Activated CD4-positive, alpha-beta T cell treated with anti-CD3 and anti-CD28 coated beads, Interleukin-2, amount 50 U/mL, for 48 hours (primary cell): ENCODE measurements at places on chromosomes 3 and 15.

DNA sequence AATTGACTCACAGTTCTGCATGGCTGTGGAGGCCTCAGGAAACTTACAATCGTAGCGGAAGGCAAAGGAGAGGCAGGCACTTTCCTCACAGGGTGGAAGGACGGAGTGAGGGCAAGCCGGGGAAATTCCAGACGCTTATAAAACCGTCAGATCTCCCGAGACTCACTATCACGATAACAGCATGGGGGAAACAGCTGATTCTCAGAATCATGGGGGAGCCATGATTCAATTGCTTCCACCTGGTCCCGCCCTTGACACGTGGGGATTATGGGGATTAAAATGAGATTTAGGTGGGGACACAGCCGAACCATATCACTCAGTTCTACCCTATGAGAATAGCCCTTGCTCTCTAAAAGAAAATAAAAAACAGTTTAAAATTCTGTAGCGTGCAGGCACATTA, 13.4 kb upstream of the SYNPR start:
- DNase-seq: no peak

GRCh38 chr3:186757686-186758220, 25.6 kb upstream of the EIF4A2 start:
- no peak for DNase-seq

DNA sequence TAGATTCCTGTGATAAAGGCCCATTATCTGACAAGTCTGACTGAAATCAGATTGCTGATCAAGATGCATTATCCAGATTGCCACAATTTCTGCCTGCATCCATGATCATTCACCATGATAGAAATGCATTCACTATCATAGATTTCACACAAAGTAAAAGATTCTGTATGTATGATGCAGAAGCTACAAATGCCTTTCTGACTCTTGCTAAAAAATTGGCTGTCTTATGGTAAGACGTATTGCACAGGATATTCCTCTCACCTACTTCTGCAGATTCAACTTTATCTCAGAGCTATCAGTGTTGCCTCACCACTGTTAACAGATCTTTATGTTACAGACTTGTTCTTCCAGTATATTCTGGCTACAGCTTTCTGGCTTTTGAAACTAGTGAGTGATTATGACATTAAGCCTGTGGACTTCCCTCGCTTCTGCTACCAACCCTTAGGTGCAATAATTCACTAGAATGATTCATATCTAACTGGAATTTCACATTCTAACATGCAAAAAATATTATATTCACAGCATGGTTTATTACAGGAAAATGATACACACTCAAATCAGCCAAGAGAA, 955.3 kb downstream of the EPHA3 start:
- no peak for DNase-seq

GRCh38 chr3:134079111-134079547, 49.4 kb upstream of the SLCO2A1 start:
- DNase-seq: no peak

- no peak for DNase-seq
Observed at GRCh38 chr15:68126396-68126795, 72.3 kb downstream of the PIAS1 start.

DNA sequence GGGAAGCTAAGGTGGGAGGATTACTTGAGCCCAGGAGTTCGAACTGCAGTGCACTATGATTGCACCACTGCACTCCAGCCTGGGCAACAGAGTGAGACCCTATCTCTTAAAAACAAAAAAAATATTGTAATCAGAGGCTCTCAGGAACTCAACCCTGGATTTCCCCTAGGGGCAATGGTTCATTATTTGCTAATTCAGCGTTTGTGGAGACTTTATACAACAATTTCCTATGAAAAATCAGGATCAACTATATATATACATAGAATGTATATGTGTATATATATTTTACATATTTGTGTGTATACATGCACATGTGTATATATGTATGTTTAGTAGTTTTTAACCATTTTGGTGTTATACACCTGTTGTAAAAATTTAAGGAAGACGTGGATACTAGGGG, 463.1 kb downstream of the FHIT start:
- no peak for DNase-seq

- DNase-seq: no peak
Observed at GRCh38 chr3:56911363-56911762, 109.6 kb upstream of the ARHGEF3 start.

GRCh38 chr3:70531063-70531657, 218.7 kb upstream of the MDFIC2 start:
- no peak for DNase-seq

DNA sequence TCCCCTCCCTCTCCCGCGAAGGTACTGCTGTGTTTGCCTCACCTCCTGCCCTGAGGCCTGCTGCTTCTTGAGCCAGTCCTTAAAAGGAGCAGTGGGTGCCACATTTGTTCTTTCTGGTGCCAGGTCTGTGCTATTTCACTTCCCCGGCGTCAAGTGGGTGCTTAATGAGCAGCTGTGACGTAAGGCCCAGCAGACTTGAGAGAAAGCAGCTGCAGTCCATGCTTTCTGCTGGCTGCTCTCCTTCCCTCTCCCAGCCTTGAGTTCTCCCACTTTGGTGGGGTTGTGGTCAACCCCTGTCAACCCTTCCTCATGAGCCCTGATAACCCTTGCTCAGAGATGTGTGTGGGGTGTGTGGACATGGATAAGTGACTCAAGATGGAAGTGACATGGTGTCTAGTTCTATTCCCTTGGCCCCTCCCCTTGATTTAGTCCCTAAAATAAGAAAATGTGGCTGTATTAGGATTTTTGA, 6.9 kb downstream of the INAFM2 start:
- DNase-seq: no peak

DNA sequence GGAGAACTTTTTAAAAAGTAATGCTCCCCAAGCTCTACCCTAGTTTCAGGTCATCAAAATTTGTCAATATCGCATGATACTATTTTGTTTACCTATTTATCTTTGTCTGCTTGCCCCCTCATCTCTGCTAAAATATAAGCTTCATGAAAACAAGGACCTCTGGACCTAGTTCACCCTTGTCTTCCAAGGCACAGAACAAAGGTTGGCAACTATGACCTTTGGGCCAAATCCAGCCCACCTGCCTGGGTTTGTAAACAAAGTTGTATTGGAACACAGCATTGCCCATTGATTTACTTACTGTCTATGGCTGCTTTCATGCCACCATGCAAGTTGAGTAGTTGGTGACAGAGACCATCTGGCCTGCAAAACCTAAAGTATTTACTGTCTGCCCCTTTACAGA, 462.2 kb upstream of the SUCLG2 start:
- no peak for DNase-seq

- DNase-seq: no peak
Observed at GRCh38 chr3:29164825-29165224, 116.0 kb upstream of the RBMS3 start.

- DNase-seq: no peak
Observed at GRCh38 chr3:73459711-73460110, 165.0 kb downstream of the PDZRN3 start.

DNA sequence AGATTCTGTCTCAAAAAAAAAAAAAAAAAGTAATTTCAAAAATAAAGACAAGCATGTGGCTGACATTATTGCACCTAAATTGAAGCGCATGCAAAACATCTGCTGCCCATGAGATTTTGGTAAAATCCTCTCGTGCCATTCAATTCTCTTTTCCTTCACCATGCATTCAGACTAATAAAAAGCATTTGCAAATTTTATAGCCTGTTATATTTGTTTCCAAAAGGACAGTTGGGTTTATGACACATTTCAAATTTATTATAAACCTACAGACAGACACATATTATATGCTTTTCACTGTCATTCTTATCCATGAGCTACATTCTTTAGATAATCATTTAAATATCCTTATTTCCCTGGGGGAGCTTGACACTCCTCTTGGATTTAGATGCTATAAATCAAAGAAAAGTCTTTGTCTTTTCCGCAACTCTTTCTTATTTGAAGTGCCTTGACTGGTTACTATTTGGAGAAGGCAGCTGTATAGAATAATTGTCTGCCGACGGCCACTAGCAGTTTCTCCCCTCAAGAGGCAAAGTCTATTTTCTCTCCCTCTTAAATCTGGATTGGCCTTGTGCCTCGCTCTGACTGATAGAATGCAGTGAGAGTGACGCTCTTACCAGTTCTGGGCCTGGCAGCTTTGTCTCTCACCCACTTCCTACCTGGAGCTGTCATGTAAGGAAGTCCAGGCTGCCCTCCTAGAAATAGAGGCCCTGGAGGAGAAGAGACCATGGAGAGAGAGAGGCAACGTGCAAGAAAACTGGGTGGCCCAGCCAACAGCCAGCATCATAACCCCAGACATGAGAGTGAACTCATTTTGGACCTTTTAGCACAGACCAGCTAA, 6.8 kb upstream of the LRIG1 start:
- DNase-seq: no peak

- DNase-seq: no peak
Observed at GRCh38 chr3:153330901-153331300, 168.9 kb downstream of the RAP2B start.

- no peak for DNase-seq
Observed at GRCh38 chr3:9497821-9498565, 55.6 kb downstream of the LHFPL4 start.

- DNase-seq: no peak
Observed at GRCh38 chr3:78737988-78738387, 1029.8 kb downstream of the ROBO1 start.

DNA sequence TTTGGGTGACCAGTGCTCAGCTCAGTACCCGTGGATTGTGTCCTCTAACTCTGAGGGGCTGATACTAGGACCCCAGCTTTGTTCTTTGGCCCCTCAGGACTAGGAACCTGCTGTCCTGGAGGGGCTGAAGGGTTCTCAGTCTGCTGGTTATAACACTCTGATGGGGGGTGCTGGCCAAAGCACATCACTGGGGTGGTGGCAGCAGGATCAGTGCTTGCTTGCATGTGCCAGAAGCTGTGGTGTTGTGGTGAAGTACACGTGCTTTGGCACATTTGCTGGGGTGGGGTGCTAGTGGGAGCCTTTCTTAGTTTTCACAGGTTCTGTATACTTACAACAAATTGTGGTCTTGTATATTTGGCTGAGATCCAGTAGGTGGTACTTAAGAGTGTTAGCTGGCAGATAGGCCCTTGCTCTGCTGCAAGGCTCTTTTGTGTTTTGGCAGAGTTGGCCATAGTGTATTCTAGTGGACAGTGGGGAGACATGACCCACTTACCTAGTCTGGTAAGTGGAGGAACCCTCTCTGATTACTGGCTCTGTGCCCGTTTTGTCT, 344.3 kb downstream of the EDEM1 start:
- no peak for DNase-seq

GRCh38 chr3:172038798-172039435, 461 bp upstream of the FNDC3B start:
- DNase-seq: no peak

DNA sequence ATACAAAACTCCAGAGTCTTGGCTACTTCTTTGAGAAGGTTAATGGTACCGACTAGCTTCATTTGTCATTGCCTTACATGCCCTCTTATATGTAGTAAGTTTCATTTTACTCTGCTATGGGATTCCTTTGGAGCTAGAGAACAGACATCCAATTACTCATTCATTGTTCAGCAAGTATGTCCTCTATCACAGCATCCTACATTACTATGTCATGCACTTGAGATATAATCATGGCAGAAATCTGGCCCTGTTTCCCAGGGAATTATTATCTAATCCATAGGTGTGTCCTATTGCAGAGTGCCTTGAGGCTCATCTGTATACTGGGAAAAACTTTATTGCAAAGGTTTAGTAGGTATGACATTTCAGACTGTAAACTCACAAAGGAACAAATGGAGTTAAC, 333.1 kb upstream of the NECTIN3 start:
- DNase-seq: no peak

GRCh38 chr15:41513506-41514227, at the start of gene LTK:
LTK (minus strand) TSS chr15:41513827; CDS start chr15:41513709, 118 bp downstream.
- no peak for DNase-seq

GRCh38 chr3:66822186-66823008, 175.7 kb upstream of the KBTBD8 start:
- DNase-seq: peak; percentile 69

DNA sequence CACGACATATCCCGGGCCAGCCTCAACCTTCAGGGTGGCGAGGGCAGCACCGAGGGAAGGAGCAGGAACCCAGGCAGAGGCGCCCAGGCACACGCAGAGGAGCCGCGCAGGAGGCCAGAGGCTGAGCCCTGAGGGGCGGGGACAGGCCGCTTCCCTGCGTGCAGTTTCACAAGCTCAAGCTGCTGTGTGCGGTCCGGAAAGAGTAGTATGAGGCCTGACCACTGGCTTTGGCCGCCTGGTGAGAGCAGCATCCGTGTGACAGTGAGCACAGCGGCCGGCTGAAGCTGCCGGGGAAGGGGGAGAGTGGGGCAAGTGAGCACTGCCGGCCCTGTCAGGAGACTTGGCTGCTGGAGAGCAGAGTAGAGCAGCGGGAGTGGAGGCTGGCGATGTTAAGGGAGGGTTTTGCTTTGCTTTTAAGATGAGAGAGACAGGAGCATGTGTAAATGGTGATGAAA, 8.7 kb downstream of the ZDHHC19 start:
- no peak for DNase-seq

- peak; percentile 35 for DNase-seq
Observed at GRCh38 chr3:112497897-112498548, 1.2 kb downstream of the BTLA start.

DNA sequence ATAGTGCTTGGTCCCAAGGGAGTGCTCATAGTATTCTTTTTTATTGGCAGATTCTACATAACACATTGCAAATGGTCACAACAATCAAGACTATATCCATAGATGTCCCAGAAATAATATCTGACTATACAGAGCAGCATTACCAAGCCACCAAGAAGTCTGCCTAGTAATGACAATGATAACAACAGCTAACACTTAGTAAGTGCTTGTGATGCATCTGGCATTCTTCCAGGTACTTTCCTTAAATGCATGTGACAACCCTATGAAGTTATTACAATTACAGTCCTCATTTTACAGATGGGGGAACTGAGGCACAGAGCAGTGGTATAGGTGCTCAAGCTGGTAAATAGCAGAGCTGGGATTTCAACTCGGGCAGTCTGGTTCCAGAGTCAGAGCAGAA, 49.6 kb upstream of the ICE2 start:
- DNase-seq: no peak

DNA sequence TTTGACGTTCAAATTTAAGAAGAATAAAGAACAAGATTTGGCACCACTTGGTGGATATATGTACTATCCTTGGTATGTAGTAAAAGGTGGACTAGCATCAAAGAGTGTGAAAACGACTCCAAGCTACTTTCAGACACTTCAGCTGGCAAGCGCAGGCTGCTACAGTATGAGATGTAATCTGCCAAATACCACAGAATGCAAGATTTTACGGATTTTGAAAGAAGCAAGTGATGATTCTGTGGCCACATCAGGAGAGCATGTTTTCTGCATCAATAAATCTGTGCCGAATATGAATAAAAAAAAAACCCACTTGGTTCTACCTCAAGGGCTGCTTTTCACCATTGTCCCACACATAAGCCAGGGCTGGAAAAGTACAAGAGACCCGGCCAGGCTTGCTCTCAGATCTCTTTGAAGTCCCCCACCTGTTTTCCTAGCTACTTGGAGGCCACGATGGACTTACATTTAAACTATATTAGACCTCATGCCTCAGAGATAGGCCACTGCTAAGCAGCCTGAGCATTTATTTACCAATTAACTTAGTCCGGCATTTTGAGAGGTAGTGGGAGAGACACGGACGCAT, 37.4 kb downstream of the MYO1E start:
- no peak for DNase-seq
